ENCODE measurements at places on chromosomes 16 and 17.

DNA sequence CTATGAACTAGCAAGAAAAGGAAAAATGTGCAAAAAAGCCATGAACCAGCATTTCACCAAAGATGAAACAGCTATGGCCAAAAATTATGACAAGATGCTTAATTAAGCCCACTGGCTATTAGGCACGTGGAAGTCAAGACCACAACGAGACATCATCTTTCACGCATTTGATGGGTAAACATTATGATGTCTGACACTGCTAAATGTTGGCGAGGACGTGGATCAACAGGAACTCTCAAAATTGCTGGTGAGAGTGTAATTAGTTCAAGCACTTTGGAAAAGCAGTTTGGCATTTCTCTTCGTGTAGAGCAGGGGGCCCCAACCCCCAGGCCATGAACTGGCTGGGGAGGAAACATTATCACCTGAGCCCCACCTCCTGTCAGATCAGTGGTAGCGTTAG, 39.6 kb upstream of the ADGRG1 start:
- DNase-seq, result no peak

DNA sequence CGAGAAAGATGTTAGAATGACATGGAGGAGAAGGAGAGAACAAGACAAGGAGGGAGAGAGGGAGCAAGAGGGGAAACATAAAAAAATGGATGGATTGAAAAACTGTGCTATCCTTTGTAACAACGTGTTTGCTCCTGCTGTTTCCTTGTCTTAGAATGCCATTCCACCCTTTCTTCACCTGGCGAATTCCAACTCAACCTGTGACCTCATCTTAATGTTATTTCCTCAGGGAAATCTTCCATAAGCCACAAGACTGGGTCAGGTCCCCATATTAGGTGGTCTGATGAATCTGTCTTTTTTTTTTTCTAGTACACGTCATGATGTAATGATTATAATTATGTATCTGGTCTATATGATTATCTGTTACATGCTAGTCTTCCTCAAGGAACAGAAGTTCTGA, 195.0 kb upstream of the MAF start:
- no peak for DNase-seq

- peak; percentile 56 for DNase-seq
Observed at GRCh38 chr16:86598607-86599565, 20.5 kb downstream of the FOXL1 start.

- no peak for DNase-seq
Observed at GRCh38 chr17:6969323-6969726, 26.5 kb upstream of the ALOX12 start.
